Activated T-helper 1 cell treated with anti-CD3 and anti-CD28 coated beads, Interleukin-12 subunit alpha, Interleukin-12 subunit beta, Interleukin-2, Interleukin-4 antibody, amounts not matched to agents 30 ng/mL and 10 ng/mL and 1 ng/mL, durations not matched to agents 14 hours and 24 hours and 36 hours (primary cell): ENCODE measurements at places on chromosomes 5 and 9. TPM values are rescaled to one million over a fixed set of nuclear protein-coding genes. Genes with fewer than 3 reads are reported as not detected.

DNA sequence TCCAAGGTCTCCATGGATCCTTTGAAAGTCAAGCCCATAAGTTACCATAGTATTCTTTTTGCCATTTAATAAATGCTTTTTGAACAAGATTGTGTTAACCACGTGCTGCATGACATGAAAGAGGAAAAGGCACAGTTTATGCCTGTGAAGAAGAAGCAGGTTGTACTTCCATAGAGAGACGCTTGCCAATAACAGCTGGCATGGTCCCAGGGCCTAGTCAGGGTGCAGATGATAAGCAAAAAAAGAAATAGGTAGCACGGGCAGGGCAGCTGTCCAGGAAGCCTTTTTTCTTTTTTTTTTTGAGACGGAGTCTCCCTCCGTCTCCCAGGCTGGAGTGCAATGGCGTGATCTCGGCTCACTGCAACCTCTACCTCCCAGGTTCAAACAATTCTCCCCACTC is 71.8 kb upstream of the CLINT1 start:
- DNase-seq, result no peak

- DNase-seq, result no peak
Observed at GRCh38 chr9:87725356-87725899, 491 bp upstream of the CTSL start.

Gene LVRN
- not detected in 2 replicates for total RNA-seq

Gene GABRA1
- not detected in 2 replicates for total RNA-seq

- DNase-seq, result no peak
Observed at GRCh38 chr5:55601204-55601618, 66.4 kb upstream of the PLPP1 start.

Gene EPB41L4B
- 2.0 and 2.2 TPM in 2 replicates for total RNA-seq

DNA sequence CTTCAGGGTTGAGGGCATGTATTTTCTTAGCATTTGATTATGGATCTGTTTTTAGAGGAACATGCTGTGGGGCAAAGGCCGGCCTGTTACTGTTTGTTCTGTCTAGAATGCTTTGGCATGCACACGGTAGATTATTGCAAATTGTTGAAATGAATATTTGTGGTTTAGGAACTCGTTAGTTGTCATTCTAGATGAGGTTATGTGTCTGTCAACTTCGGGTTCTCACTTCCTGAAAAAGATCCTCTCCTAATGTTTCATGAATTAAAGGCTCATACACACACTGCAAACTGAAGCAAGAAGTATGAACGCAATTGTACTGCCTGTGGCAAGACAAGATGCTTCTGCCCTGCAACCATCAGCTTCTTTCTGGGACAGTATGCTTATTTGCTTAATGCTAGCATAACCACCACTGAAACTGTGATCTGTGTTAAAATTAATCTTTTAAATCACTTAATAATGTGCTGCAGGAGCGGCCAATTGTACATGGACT is 99.6 kb downstream of the BASP1 start:
- no peak for DNase-seq

Gene TAF1L
- 0.03 TPM in 1 of 2 replicates, not detected in the other for total RNA-seq

DNA sequence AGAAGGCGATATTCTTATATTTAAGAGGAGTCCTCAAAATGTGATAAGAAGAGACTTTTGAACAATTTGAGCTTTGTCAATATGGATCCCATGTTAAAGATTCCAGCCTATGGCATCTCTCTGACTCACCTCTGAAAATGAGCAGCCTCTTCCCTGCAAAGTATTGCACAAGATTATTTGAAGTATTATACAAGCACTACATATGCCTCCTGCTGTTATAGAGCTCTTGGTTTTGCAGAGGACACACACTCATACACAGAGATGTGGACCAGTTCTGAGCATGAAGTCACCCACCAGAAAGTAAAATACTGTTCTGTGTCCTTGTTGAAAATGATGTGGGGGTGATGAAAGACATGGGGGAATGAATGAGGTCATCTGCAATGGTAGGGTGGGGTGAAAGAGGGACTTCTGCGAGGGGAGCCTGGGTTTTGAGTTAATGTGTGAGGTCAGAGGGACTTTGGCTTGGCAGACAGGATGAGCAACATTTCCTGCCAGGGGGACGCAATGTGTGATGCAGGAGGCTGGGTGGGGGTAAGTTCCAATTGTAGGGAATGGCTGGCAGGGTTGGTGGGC is 25.8 kb downstream of the FBXL7 start:
- DNase-seq, result no peak

DNA sequence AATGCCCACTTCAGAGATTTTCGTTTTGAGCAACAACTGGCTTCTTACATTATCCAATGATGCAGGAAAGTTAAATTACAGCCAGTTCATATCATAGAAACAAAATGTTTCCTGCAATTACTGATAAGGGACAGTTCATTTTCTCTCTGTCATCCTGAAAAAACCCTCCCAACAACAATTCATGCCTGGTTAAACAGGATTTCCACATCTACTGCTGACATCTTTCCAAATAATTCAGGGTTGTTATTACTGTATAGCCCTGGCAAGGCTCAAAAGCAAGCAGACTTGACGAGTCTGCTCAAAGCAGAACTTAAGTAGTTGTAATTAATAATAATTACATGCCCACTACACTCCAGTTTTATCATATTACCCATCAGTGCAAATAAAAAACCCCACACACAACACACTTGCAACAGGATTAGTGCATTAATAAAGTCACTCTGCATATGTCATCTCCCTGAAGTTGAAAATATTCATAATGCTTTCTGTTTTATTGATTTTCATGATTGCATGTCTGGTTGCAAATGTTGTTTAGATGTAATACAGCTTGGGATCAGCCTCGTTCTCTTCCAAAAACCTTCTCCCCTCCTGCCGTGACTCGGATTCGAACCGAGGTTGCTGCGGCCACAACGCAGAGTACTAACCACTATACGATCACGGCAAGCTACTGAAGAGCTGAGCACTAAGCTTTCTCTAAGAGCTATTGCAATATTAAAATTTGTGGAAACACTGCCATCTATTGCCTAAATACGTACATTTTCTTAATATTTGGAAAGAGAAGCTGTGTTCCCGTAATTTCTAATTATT is 119.6 kb upstream of the NFIB start:
- DNase-seq, result no peak

GRCh38 chr5:143521141-143521540 is 117.7 kb upstream of the NR3C1 start:
- no peak for DNase-seq
